Naive B cell (primary cell): ENCODE measurements at places on chromosomes 16 and 17. TPM values are rescaled to one million over a fixed set of nuclear protein-coding genes. Genes with fewer than 3 reads are reported as not detected.

The RPAIN gene
- polyA plus RNA-seq, result 41.4 TPM

The SPEM1 gene
- polyA plus RNA-seq, result not detected

The KRTAP9-2 gene
- not detected for polyA plus RNA-seq

The TBC1D3K gene
- polyA plus RNA-seq, result not detected

The ZNF469 gene
- 0.09 TPM for polyA plus RNA-seq

The NEURL4 gene
- 1.2 TPM for polyA plus RNA-seq

The NPTX1 gene
- not detected for polyA plus RNA-seq

The CCL8 gene
- polyA plus RNA-seq, result not detected

The CLEC10A gene
- polyA plus RNA-seq, result not detected

The VASN gene
- not detected for polyA plus RNA-seq

The HS3ST2 gene
- not detected for polyA plus RNA-seq

The HP gene
- polyA plus RNA-seq, result not detected

The HOXB5 gene
- not detected for polyA plus RNA-seq

The MYH10 gene
- 5.0 TPM for polyA plus RNA-seq

The KRT28 gene
- not detected for polyA plus RNA-seq

The VAT1L gene
- not detected for polyA plus RNA-seq

The NT5C gene
- polyA plus RNA-seq, result 136 TPM

The C17orf78 gene
- polyA plus RNA-seq, result not detected

The MT4 gene
- polyA plus RNA-seq, result not detected

The TBX2 gene
- not detected for polyA plus RNA-seq

The SDK2 gene
- polyA plus RNA-seq, result 1.4 TPM

The MRM1 gene
- polyA plus RNA-seq, result 6.1 TPM

The UNK gene
- 31.1 TPM for polyA plus RNA-seq

The CCDC78 gene
- polyA plus RNA-seq, result not detected

The KREMEN2 gene
- 4.4 TPM for polyA plus RNA-seq

The ALDH3A2 gene
- 20.0 TPM for polyA plus RNA-seq

The GPR139 gene
- polyA plus RNA-seq, result not detected

The TGFB1I1 gene
- polyA plus RNA-seq, result not detected

The CCDC144A gene
- 0.04 TPM for polyA plus RNA-seq

The CDRT15L2 gene
- not detected for polyA plus RNA-seq

The GPRC5B gene
- polyA plus RNA-seq, result not detected

The NPIPB6 gene
- not detected for polyA plus RNA-seq

The TBKBP1 gene
- polyA plus RNA-seq, result 0.97 TPM

The G6PC1 gene
- not detected for polyA plus RNA-seq

The RNF112 gene
- polyA plus RNA-seq, result not detected

The STX1B gene
- not detected for polyA plus RNA-seq

The SMPD3 gene
- polyA plus RNA-seq, result 0.18 TPM

The PRR35 gene
- polyA plus RNA-seq, result not detected

The WFIKKN2 gene
- polyA plus RNA-seq, result not detected

The IRF8 gene
- polyA plus RNA-seq, result 659 TPM
